ENCODE measurements at places on chromosomes 1 and 21.
A peak's percentile ranks its signal among the peaks of the same experiment; 100 is the strongest.

- DNase-seq = no peak
Measured at GRCh38 chr1:178939338-178940067, 68.6 kb upstream of the ANGPTL1 start.

DNA sequence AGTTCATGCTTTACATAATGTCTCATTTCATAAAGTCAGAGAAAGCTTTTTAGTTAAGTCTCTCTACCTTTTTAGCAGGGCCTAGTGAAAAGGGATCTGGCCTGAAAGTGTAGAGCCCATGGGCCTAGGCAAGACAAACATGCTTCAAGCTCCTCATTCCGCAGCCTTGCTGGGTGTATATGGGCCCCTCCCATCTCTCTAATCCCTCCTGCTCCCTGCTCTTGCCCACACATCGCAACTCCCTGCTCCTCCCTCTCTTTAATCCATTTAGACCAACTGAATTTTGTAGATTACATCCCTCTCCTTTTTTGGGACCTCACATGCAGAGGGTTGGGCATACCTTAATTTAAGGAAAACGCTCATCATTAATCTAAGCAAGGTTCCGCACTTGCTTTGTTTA is 42.3 kb upstream of the CCDC190 start:
- DNase-seq = no peak

DNA sequence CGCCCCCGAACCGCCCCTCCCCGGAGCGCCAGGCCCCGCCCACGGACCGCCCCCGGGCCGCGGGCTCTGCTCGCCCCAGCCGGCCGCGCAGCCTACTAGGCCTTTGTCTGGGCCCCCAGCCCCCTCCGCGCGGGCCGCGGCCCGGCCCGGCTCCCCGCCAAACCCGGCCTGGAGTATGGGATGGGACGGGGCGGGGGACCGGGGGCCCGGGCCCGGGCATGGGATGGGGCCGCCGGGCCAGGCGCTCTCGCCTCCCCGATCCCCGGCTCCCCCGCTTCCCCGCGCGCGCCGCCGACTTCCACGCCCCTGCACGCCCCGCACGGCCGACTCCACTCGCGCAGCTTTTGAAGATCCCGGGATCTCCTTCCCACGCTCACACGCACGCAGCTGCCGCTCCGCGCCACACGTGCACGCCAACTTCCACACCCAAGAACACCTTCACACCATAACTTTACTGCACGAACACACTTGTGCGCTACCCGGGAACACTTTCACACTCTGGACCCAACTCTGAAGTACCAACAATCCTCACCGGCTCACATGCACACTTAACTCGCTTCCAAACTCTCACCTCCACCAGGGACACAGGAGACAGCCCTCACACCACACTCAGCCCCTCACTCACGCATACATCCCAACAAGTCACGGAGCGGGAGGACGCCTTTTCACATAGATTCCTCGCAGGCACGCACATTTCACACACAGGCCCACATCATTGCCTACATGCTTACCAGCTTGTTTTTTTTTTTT is 437 bp upstream of the HSPG2 start:
- DNase-seq = peak; percentile 52

- peak; percentile 56 for DNase-seq
Measured at GRCh38 chr21:42974832-42975820, 764 bp downstream of the PKNOX1 start.

DNA sequence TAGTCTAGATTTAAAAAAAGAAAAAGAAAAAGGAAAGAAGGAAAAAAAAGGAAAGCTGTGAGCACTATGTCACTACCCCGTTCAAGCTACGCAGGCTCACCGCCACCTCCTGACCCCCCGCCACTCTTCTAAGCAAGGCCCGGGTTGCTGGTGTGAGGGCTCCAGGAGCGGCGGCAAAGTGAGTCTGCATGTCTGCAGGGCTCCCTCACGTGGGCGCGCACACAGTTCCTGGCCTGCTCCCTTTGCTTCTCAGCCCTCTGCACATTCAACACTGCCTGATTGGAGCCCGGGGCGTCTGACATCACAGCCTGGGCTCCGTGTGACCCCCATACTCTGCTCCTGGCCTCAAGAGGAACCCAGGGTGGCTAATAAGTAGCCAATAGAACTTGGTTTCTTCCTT is 81.4 kb upstream of the TLR5 start:
- no peak for DNase-seq

- DNase-seq = no peak
Measured at GRCh38 chr1:11535316-11535715, 56.4 kb downstream of the DISP3 start.

DNA sequence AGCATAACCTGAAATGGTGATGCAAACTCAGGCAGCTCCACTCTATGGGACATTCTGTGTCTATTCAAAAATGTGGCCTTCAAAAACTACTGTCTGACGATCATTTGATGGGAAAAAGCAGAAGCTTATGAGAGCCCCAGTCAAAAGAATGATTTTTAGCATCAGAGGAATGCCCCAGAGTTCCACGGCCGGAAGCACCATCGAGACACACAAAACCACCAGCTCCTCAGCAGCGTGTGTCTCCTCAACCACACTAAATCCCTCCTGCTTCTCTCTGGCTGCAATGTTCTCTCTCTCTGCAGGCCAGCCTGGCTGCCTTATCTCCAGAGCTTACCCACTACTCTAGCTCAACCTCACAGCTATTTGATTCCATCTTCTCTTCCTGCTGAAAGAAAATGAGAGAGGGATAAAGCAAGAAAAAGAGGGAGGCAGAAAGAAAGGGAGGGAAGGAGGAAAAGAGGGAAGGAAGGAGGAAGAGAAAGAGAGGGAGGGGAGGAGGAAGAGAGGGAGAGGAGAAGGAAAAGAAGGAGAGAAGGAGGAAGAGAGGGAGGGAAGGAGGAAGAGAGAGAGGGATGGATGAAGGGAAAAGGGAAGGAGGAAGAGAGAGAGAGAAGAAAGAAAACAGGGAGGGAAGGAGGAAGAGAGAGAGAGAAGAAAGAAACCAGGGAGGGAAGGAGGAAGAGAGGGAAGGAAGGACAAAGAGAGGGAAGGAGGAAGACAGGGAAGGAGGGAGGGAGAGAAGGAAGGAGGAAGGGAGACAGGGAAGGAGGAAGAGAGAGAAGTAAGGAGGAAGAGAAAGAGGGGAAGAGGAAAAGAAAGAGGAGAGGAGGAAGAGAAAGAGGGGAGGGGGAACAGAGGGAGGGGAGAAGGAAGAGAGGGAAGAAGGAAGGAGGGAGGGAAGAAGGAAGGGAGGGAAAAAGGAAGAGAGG is 33.5 kb upstream of the LAPTM5 start:
- DNase-seq = no peak

- DNase-seq = no peak
Measured at GRCh38 chr1:43688594-43689000, 18.7 kb upstream of the ST3GAL3 start.

DNA sequence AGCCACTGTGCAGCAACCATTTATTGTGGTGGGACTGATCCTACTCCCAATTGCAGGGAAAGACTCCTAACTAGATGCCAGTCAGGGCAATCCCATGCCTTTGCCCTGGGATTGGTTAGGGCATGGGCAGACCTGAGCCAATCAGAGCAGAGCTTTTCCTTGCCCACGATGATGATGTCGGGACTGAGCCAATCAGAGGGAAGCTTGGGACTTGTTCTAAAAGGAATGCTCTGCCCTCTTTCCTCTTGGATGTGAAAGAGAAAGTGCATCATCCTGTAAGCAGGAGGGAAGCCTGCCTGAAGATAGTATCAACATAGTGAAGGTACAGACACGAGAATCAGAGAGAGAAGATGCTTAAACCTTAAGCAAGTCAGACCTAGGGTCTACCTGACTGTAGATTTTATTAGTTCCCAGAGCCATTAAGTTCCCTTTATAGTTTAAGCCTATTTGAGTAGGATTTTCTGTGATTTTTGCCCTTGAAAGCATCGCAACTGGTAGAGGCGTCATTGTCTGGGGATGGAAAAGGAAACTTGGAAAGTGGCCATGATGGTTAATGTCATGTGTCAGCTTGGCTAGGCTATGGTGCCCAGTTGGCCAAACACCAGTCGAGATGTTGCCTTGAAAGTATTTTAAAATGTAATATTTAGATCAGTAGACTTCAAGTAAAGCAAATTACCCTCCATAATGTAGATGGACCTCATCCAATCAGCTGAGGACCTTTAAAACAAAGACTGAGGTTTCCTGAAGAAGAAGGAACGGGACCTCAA is 19.9 kb downstream of the IRF2BP2 start:
- DNase-seq = no peak

- DNase-seq = no peak
Measured at GRCh38 chr1:206013026-206013795, 10.0 kb upstream of the RAB7B start.

GRCh38 chr1:99606306-99606705 is 39.6 kb upstream of the PALMD start:
- DNase-seq = no peak

- no peak for DNase-seq
Measured at GRCh38 chr1:190022709-190023108, 455.0 kb downstream of the BRINP3 start.

GRCh38 chr21:44455524-44456213 is 359 bp downstream of the LRRC3 start:
- DNase-seq = no peak

GRCh38 chr1:18977428-18977827 is 21.0 kb upstream of the IFFO2 start:
- no peak for DNase-seq

DNA sequence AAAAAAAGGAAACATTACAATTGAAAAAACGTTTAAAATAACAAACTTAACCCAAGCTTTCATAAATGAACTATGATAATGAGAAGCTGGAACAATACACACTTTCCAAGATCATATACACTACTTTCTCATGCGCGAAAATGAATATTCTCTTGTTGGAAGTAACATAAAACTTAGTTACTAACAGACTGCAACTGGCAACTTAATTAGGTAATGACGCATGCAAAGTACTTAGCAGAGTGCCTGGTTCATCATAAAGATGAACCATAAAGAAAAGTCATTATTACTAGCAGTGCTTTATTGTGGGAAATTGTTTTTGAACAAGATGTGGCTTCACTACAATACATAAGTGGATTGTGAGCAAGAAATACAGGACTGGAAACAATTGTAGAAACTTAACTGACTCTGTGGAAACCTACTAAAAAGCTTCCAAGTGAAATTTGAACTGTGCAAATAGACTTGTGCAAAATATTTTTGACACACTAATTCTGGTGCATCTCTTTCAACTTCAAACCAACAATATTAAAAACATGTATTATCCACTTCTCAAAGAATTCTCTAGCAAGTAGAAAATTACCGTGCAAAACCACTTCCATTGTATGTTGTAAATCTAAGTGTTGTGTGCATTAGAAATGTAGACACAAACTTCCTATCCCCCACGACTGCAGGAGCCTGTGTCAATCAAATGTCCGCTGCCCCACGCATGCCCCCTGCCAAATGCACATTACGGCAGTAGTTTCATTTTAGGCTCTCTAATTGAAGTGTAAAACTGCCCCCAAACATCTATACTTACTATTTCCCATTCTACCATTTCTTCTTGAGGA is 2.0 kb downstream of the ARHGAP29 start:
- no peak for DNase-seq

GRCh38 chr1:71054791-71055190 is 7.2 kb upstream of the PTGER3 start:
- DNase-seq = no peak

DNA sequence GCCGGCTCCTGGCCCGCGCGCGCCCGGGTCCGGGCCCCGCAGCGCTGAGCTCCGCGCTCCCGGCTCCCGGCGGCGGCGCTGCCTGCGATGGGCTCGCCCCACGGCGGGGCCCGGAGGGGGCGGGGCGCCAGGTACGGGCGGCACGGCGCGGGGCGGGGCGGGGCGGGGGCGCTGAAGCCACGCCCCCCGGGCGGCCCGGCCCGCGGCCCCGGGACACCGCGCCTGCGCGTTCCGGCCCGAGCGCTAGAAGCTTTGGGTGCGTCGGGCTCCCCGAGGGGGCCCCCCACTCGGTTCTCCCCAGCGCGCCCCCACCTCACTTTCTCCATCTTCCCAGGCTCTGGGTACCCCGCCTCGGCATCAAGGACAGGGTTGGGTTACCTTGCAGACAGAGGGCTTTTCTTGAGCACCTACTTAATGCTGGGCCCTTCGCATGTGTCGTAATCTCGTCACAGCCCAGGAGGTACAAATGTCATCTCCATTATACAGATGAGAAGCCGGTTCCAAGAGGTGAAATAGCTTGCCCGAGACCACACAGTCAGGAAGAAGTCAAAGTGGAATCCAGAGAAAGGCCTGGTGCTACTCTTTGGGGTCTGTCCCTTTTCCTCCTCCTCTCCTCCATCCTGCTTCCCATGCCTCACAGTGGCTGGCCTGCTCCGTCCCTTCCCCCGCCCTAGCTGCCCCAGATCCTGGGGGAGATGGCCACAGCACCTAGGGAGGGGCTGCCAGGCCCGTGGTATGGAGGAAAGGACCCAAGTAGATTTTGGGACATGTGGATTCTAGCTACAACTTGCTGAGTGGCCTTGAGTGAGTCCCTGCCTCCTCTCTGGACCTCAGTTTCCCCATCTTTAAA is 46.5 kb downstream of the RAP1GAP start:
- DNase-seq = peak; percentile 6

DNA sequence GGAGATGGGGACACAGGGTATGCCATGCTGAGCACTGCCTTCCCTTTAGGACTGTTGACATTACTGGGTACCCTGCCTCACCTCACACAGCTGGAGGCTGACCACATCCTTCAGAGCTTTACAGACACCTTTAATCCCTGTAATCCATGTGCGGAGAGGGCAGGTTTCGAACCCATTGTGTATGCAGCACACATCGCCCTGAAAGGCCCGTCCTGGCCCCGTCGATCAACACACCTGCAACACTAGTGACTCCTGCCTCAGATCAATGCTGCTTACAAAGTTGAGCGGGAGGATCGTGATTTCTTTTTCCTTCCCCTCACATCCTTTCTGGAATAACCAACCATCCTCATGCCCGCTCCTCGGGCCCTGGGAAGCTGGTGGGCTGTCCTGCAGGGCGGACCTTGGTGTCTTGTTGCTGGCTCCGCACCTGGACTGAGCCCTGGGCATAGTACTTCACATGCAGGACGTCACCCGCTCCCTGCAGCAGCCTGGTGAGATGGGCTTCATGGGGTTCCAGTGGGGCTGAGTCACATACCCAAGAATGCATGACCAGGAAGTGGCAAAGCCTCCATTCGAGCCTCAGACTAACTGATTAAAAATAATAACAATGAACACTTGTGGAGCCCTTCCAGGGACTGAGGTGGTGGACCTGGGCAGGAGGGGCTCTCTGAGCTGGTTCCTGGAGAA is 403.6 kb downstream of the PTPRU start:
- no peak for DNase-seq

DNA sequence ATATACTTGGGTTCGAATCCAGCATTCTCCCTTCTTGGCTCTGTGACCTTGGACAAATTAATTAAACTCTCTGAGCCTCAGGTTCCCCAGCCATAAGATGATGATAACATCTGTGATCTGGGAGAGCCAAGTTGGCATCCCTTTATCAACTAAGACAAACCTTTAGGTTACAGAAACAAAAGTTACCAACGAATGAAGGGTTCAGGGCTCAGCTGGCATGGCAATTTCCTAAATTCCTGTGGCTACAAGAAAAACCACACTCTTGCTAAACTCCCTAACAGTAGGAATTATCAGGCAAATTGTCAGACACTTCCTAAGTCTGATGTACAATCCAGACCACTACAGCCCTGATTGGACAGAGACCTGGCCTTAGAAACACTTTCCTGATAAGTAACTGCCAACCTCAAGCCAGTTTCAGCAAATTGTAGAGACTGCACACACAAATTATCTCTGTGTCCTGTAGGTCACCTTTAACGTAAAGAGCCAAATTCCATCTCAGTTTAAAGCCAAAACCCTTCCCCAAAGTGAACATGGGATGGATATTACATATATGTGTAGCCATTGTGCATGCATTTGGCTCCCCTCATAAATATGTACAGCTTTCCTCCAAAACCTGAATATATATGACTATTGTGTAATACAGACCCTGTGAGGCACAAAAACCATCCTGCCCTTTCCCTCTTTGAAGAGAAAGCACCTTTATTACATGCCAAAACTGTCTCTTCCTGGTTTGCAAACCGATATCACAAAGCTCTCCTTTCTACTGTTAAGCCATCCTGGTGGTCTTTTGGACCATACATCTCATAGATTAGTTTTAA is 39.5 kb upstream of the EDARADD start:
- no peak for DNase-seq
